GM10248 (cell line): ENCODE measurements at places on chromosomes 11 and 22.

DNA sequence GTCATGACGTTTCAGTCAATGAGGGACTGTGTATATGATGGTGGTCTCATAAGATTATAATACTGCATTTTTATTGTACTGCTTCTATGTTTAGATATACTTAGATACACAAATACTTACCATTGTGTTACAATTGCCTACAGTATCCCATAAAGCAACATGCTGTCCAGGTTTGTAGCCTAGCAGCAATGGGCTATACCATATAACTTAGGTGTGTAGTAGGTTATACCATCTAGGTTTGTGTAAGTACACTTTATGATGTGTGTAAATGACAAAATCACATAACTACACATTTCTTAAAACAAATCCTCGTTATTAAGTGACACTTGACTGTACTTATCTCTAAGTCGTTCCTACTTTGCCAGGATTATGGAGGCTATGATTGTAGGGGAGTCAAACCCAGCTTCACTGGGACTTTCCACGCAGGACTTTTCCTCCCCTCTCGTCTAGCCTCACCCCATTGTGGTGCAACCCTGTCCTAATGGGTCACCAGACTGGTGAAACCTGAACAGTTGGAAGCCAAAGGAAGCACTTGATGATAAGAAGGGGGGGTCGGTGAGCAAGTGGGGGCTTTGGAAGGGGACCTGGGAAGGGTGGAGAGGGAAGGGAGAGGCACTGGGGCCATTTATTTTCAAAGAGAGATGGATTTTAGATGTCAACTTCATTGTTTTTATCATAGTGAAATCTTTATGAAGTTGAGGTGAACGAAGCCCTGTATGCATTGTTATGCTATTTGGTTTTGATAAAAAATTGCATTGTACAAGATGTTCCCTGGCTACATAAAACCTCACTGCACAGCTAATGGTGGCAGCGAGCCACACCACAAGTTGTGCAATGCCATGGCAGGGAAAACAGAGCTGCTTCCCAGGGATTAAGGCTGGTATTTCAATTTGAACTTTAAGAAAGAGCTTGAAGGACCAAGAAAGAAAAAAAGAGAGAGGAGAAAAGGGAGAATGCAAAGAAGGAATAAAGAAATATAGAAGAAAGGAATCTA is 129.1 kb downstream of the EHF start:
- DNase-seq, result no peak

DNA sequence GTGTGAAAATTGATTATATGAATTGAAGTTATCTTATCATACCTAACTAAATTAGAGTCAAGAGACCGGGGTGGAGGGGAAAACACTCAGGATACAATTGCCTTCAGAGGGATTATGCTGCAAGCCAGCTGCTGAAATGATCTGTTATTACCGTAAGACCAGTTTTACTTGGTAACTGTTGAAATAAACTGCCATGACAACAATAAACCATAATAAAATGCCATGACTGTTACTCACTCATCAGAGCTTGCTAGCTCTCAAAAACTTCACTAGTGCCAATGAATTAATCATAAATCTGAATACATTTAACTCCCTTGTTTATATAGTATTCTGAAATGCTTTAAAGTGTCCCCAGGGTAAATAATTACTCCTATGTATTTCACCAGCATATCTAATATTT is 68.2 kb downstream of the CASP12 start:
- no peak for DNase-seq

- no peak for DNase-seq
Measured at GRCh38 chr11:92457250-92457649, 232.6 kb downstream of the FAT3 start.

GRCh38 chr11:126465573-126466188 is 110.2 kb downstream of the ST3GAL4 start:
- DNase-seq, result no peak

DNA sequence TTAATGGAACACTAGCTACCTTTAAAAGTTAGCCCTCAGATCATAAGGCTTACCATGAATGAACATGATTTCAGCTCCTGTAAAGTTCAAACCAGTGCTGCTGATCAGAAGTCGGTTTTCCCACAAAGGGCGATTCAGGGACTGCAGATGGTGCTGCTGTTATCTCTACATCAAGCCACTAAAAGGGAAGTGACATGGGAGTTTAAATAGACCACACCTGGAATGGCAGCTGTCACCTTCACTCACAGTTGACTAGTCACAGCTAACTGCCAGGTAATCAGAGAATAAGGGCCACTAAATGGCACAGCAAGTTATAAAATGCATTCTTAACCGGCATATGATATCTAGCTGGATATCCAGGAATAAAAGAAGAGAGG is 581.1 kb upstream of the ARHGAP42 start:
- no peak for DNase-seq

DNA sequence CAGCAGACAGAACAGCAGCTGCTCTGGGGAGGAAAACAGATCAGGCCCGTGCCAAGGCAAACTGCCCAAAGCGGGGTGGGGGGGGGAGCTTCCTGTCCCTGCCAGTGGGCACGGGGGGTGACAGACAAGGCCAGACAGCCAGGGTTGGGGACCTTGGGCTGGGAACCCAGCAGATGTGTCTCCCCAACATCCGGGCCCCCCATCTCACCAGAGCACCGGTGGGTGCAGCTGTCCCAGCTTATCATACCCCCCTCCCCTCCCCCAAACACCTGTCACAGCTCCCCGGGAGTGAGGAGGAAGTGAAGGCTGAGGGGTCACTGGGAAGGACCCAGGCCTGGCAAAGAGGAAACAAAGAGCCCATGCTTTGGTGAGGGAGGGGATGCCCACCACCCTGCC is 1.3 kb downstream of the PPP1R14B start:
- no peak for DNase-seq

- DNase-seq, result no peak
Measured at GRCh38 chr11:71532036-71532610, 5.1 kb downstream of the KRTAP5-7 start.

DNA sequence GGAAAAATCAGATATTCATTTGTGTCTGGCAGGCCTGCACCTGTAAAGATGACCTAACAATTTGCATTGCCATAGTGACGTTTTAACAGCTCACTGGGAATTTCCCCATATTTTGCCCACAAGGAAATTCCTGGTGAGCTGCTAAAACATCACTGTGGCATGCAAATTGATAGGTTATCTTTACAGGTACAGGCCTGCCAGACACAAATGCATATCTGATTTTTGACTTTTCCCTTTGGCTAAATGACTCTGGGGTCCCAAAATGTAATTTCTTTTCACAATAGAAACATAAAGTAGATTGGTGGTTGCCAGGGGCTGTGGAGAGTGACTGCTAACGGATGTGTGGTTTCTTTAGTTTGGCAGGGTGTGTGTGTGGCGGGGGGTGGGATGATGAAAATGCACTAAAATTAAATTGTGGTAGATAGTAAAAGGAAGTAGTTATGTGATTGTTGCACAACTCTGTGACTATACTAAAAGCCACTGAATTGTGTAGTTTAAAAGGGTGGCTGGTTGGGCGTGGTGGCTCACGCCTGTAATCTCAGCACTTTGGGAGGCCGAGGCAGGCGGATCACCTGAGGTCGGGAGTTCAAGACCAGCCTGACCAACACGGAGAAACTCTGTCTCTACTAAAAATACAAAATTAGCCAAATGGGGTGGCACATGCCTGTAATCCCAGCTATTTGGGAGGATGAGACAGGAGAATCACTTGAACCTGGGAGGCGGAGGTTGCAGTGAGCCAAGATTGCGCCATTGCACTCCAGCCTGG is 18.5 kb upstream of the FEZ1 start:
- peak; percentile 35 for DNase-seq

GRCh38 chr22:45312415-45312814 is 2.7 kb downstream of the FAM118A start:
- DNase-seq, result no peak

DNA sequence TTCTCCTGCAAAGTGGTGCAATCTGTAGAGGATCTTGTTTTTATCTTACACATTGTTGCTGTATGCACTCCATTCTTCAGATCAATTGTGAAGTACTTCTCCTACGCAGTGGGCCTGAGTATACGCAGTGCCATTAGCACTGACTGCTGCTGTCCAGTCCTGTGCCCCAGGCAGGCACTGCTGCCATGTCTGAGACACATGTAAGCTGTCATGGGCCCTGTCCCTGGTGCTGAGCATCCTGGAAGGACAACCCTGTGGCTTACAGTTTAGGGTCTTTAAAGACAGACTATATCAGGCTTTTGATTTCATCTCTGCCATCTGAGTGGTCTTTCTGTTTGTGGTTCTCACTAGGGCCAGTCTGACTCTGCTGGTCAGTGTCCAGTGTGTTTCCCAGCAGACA is 44.8 kb upstream of the PTPN5 start:
- DNase-seq, result no peak

DNA sequence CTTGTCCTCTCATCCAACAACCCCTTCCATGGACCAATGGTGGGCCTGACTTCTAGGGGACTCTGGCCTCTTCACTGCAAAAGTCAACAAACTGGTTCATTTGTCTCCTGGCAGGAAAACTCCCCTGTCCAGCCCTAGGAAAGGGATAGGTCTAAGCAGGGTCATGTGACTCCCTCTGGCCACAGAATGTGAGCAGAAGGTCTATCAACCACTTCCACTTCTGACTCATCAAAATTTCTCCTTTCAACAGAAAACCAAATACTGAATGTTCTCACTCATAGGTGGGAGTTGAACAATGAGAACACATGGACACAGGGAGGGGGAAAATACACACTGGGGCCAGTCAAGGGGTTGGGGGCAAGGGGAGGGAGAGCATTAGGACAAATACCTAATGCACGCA is 1.3 kb upstream of the ISX start:
- DNase-seq, result peak; percentile 57

DNA sequence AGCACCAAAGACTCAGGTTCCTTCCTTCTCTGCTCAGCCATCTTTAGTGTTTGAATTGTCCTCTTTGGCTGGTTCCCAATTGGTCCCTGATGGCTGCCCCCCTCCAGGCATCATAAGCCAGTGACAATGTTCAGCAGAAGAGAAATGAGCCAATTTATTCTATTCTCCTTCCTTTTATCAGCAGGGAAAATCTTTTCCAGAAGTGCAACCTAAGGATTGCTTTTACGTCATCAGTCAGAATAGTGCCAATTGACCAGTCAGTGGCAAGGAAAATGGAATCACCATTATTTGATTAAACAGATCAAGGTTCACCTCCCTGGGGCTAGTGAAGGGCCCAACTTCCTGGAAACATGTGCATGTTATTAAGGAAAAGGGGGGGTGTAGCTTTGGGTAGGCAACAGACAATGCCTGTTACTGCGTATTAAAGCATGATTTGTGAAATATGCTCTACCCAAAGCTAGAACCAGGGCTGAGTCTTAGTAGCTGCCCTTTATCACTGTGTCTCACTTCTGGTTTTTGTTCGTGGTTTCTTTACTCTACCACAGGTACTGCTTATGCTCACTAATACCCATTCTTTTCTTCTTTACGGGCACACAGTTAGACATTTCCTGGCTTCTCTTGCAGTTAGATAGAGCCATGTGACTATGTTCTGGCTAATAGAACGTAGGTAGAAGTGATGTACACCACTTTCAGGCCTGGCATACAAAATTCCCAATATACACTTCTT is 12.6 kb upstream of the DBX1 start:
- no peak for DNase-seq

- DNase-seq, result peak; percentile 79
Measured at GRCh38 chr22:39960791-39961746, 872 bp downstream of the TMA7B start.

DNA sequence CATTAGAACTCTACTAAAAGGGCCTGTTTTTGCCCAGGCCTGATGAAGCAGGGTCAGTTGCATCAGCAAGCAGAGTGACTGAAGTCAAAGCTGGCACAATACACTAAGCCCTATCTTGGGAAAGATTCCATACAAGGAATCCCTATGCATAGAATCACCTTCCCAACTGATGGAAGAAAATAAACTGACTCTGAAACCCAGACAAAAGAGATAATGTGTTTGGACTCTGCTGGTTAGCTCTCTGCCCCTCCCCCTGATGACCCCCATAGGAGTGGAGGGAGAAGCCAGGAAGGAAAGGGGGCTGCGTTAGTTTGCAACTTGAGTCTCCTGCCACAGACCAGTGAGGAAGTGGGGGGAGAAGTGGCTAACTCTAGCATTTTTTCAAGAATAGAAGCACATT is 32.9 kb downstream of the GALNT18 start:
- DNase-seq, result no peak

DNA sequence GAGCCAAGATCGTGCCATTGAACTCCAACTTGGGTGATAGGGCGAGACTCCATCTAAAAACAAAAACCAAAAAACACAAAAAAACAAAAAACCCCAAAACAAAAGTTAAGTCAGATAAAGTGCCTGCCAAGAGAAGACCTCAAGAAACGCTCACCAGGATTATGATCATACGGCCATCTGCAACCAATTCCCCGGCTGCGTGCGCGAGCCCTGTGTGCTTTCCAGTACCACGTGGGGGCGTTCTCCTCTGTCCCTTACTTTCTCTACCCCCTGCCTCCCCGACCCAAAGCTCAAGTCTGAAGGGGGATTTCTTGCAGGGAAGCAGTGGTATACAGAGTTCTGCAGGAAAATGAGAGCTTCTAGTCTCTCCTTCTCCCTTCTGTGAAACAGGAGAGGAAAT is 10.5 kb upstream of the RPS19BP1 start:
- no peak for DNase-seq

- no peak for DNase-seq
Measured at GRCh38 chr11:110712659-110713448, 617 bp upstream of the ARHGAP20 start.

- DNase-seq, result no peak
Measured at GRCh38 chr22:50192436-50193204, 6.9 kb downstream of the TRABD start.

GRCh38 chr22:38867471-38868285 is 4.3 kb downstream of the CBX6 start:
- DNase-seq, result no peak

- no peak for DNase-seq
Measured at GRCh38 chr22:31940506-31940905, 3.8 kb upstream of the YWHAH start.

- no peak for DNase-seq
Measured at GRCh38 chr11:91686281-91686680, 538.3 kb upstream of the FAT3 start.
